Inflammatory macrophage (primary cell): ENCODE measurements at places on chromosomes 12 and 14.

- no peak for DNase-seq
These were observed 6.5 kb upstream of the ACACB start for GRCh38 chr12:109109746-109110350.

GRCh38 chr12:122276242-122276641 is 9.9 kb upstream of the VPS33A start:
- DNase-seq: no peak

DNA sequence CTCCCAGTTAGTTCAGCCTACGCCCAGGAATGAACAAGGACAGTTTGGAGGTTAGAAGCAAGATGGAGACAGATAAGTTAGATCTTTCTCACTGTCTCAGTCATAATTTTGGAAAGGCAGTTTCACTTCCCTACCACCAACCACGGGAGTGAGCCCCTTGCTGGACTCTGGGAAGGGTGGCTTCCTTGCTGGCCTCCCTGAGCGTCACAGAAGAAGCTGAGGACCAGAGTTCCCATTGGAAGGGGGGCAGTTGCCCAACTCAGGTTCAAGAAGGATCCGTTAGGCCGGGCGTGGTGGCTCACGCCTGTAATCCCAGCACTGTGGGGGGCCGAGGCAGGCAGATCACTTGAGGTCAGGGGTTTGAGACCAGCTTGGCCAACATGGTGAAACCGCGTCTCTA is 106.2 kb upstream of the MAX start:
- peak; percentile 59 for DNase-seq

GRCh38 chr14:95290871-95291431 is 28.8 kb downstream of the CLMN start:
- peak; percentile 4 for DNase-seq

- DNase-seq: no peak
These were observed 27.0 kb upstream of the DUSP6 start for GRCh38 chr12:89379148-89379838.
